ENCODE measurements at places on chromosomes 5 and 9.

GRCh38 chr5:174159327-174160114, 114.0 kb downstream of the NSG2 start:
- no peak for DNase-seq

DNA sequence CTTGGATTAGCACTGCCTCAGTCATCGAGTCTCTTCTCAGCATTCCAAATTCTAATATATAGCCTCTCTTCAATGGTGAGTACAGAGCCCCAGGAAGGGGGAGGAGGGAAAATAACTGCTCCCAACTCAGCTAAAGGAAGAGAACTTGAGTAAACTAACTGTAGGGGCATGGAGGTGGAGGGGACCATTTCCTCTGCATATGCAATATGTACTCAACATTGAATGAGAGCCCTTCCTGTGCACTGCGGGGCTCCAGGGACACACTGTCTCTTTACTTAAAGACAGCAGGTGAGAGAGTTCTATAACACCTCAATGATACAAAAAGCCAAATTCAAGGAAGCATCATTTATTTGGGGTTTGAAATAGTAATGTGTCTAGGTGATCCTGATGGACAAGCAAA, 75.1 kb downstream of the GNAQ start:
- DNase-seq: no peak

DNA sequence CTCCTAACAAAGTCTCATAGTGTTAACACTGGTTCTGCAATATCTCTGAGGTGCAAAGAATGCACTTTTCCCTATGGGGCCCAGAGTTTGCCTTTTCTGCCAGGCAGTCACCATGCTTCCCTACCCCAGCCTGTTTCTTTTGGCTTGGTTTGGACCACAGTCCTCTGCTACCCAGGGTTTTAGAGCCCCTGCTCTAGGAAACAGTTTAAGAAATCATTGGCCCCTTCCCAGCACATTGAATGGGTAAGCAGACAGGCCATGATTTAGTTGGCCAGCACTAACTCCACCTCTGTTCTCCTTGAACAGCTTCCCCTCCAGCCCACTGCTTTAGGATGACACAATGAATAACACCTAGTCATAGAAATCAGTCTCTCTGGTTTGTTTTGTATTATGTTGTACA, 73.2 kb downstream of the UBAP1 start:
- no peak for DNase-seq

GRCh38 chr5:109453251-109453650, 43.5 kb upstream of the PJA2 start:
- DNase-seq: no peak

DNA sequence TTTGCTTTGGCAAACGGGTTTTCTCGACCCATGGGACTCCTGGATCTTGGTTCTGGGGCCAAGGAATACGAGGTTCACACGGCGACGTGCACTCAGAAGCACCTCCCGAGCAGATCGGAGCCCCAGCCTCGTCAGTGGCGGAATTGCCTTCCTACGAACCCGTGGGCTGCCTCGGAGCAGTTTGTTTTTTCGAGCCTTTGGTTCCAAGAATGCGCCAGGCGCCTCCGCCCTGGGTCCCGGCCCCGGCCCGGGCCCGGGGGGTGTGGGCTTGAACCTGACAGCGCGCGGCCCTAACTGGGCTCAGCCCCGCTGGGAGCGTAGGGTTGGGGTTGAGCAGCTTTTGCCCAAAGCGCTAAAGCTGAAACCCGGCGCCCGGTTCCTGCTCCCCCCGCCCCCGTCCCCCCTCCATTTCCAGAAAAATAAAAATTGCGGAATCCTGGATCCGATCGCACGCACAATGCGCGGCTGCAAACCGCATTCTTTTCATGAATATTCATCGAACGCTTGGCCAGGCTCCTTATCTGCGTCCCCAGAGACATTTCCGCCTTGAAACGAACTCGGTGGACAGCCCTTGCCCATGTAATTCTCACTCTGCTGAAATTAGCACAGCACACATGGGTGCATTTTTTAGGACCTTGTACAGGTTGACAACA, 1.0 kb downstream of the BASP1 start:
- peak; percentile 23 for DNase-seq

- DNase-seq: no peak
These were observed 40.5 kb upstream of the RIOK2 start for GRCh38 chr5:97223596-97223995.

DNA sequence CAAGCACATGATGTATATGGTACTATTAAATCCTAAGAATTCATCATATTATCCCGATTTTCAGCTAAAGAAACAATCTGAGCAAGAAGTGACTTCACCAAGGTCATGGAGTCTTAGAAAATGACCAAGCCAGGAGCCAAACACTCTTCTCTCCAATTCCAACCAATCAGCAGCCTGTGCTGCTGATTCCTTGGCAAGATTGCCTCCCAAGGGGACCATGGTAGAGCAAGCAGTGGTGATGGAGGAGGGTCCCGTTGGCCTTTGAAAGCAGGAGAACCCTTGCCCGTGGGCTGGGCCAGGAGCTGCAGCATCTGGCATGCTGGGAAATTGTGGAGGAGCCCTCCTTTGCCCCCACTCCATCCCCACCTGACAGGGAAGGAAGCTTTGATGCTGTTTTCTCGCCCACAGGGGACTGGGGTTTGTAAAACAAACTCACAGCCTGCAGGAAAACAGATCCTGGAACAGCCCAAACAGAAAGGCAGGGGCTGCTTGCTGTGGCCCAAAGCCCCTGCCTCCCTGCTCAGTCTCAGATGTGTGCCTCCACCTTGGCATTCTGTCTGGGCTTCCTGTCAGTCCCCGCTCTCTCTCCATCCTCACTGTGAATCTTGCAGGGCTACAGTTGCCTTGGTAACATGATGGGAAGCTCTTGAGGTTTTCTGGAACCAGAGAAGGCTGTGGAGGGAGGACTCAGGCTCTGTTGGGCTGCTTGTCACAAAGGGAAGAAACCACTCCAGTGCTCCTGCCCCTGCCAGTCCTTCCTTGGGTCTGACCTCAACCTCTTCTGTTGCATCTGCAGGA, 70.8 kb upstream of the HSPA9 start:
- no peak for DNase-seq

- no peak for DNase-seq
These were observed 551.9 kb upstream of the DMAC1 start for GRCh38 chr9:8351436-8351835.

GRCh38 chr5:166497496-166498104, 1793.8 kb upstream of the WWC1 start:
- no peak for DNase-seq

DNA sequence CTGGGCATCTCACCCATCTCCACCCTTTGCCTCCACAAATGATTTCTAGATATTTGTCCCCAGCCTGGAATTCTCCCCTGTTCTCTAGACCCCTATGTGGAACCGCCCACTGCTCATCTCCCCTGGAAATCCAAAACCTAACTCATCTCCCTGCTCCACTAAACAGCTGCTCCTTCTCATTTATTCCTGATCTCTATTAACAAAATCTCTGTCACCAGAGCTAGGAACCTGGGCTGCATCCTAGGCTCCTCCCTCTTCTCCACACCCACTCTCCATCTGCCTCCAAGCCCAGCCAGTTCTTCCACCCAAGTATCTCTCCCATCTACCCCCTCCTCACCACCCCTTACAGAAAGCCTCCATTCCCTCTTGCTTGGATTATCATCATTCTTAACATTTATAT, 24.0 kb upstream of the SYNPO start:
- DNase-seq: no peak

- DNase-seq: no peak
These were observed 441.9 kb downstream of the ARHGEF28 start for GRCh38 chr5:74067748-74068541.

DNA sequence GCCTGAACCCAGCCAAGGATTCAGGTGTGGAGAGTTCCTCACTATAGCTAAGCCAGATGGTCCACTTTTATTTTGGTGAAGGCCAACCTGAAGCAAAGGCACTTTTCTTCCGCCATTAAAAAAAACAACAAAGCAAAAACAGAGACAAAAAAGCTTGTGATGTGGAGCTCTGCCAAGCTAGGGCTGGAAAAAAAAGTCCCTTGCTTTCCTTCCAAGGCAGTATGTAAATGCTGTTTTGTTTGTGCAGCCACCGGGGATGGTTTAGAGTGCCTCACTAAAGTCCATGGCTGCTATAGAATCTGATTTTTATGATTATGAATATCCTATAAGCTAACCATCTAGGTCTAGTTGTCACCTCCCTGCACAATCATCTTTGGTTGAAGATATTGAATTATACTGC, 14.9 kb downstream of the MEGF10 start:
- no peak for DNase-seq

GRCh38 chr5:23012842-23013241, 159.7 kb upstream of the CDH12 start:
- no peak for DNase-seq

DNA sequence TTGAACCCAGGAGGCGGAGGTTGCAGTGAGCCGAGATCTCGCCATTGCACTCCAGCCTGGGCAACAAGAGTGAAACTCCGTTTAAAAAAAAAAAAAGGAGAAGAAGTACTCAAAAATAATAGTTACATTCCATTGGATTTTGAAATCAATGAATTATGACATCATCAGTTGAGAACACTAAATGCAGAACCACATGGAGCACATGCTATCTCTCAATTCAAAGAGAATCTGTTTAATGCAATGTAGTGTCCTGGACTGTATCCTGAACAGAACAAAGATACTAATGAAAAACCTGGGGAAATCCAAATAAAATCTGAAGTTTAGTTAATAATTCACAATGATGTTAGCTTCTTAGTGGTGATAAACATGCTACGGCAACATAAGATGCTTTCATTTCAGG, 20.3 kb downstream of the CDC14B start:
- DNase-seq: no peak

DNA sequence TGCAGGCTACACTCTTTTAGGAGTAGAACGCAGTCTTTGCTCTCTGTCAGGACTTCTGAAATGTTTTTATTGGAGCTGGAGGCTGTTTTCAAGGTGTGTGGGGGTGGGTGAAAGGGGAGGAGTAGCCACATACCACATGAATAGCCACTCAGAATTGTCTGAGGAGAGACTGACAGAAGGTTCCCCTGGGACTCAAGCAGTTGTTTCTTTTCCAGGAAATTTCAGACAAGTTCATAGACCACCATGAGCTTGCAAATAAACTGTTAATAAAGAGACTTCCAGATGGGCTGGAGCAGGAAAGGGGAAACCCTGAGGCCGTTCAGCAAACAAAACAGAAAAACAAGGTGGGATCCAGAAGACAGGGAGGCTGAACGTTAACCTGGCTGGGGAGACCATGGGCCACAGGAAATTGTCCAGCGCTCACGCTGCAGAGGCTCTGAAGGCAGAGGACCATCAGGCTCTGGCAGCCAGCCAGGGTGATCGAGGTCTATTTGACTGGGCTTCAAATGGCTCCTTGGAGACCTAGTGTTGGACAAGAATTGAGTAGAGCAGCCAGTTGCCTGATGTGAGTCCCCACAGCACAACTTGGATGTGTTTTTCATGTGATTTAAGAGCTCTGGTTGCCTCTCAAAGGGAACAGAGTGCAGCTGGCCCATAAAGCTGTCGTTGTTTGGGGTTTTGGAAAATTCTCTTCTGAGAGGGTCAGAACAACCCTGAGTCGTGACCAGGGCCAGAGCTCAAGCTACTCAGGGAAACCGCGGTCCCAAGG, 159.2 kb upstream of the RAI14 start:
- DNase-seq: no peak

GRCh38 chr5:133885566-133885965, 82.9 kb downstream of the C5orf15 start:
- DNase-seq: no peak

DNA sequence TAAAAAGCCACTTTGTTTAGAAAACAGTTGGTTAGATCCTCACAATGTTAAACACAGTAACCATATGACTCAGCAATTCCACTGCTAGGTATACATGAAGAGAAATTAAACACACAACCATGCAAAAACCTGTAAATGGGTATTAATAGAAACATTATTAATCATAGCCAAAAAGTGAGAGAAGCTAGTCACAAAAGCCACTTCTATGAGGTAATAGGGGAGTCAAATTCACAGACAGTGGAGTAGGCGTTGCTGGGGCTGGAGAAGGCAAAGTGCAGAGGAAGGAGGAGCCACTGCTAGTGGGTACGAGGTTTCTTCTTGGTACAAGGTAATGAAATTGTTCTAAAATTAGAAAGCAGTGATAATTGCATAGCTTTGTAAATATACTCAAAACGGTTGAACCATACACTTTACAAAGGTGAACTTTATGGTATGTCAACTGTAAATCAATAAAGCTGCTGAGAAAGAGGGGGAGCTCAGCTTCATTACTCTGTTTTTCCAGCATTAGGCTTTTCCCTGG, 364.4 kb downstream of the GADD45G start:
- DNase-seq: no peak

DNA sequence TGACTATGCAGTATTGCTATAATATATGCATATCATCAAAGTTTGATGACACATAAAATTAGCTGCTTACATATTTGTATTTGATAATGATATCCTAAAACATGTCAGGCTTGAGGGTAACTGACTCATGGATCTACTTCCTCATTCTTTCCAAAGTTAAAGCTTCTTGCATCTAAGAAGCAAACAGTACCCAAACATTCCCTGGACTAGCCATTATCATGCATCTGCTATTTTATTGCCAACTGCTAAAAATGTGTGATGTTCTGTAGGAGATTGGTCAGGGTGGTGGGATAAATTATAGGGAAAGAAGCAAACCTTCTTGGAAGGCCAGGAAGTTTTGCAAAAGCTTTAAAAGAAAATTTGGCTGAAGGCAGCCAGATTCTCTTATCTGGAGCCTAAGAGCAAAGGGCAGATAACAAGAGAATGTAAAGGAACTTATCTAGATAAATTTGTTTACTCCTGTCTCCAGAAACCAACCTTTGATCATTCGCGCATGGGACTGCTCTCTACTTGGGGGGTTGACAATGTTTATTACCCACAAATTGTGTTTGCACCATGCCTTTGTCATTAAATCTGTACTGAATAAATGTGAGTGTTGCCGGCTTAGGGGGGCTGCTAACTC, 604.1 kb upstream of the TLE4 start:
- no peak for DNase-seq

DNA sequence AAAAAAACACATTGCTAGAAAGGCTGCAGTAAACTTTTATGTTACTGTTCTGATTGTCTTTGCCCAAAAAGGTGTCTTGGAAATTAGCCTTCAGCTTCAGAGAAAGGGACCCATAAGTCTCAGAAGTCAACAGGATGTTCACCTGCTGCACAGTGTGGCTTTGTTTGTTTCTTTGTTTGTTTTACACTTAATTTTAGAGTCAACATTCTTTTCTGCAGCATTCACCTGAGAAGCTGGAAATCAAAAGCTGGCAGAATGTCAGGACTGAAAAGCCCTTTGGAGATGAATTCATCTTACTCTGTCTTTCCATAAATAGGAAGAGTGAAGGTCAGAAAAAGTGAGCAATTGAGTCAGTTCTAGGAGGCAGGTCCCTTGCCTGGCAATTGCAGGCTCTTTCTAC, 170.0 kb downstream of the PAPPA start:
- no peak for DNase-seq

All from CD4-positive, alpha-beta T cell (primary cell).